Stimulated activated CD8-positive, alpha-beta memory T cell treated with anti-CD3 and anti-CD28 coated beads, Interleukin-15, amount 100 ng/mL, for 48 hours (primary cell): ENCODE measurements at places on chromosomes 7 and 10.
A peak's percentile ranks its signal among the peaks of the same experiment; 100 is the strongest.

DNA sequence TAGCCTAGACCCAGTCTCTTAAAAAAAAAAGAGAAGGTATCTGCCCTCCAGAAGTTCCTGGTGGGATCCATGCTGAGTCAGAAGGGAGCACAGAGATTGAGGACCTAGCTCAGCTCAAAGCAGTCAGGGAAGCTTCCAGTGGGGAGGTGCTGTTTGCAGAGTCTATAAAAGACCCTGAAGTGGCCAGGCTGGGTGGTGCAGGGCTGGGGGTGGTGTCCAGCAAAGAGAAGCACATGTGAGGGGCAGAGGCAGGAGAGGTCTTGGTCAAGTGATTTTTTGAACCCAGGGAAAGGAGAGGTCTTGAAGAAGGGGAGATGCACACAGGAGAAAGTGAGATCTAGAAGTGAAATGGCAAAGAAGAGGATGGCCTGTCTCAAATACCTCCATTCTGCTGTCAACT is 130.4 kb upstream of the PODXL start:
- DNase-seq = no peak

DNA sequence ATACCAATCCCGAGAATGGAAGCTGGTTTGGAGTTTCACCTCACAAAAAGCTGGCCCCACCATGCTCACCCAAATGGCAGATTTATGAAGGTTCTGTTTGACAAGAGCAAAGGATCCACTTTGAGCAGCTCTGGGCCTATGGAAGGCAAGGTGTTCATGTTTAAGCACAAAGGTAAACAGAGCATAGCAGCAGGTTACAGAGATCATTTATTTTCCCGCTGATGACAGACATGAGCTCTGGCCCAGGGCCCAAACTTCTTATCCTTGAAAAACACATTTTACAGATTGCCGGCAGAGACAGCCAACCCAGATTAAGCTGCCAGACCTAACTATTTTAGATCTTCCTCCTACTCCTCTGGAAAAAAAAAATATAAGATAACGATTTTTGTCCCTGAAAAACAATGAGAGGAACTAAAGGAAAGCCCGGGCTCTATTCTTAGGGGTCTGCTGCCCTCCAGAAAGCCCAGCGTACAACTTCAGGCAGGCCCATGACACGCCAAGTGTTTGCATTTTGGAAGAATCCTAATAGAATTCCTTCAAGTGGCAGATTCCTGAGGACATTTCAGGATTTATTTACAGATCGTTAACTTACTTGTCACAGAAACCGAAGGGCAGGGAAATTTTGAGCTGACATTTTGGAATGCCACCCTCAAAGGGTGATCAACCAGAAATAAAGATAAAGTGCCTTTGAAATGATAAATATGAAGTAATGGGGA is 40.0 kb downstream of the SYPL1 start:
- DNase-seq = no peak

- no peak for DNase-seq
These were observed 335.3 kb downstream of the PLXNA4 start for GRCh38 chr7:132240821-132241422.

- DNase-seq = no peak
These were observed 87.1 kb downstream of the DYNC1I1 start for GRCh38 chr7:95859429-95859828.

DNA sequence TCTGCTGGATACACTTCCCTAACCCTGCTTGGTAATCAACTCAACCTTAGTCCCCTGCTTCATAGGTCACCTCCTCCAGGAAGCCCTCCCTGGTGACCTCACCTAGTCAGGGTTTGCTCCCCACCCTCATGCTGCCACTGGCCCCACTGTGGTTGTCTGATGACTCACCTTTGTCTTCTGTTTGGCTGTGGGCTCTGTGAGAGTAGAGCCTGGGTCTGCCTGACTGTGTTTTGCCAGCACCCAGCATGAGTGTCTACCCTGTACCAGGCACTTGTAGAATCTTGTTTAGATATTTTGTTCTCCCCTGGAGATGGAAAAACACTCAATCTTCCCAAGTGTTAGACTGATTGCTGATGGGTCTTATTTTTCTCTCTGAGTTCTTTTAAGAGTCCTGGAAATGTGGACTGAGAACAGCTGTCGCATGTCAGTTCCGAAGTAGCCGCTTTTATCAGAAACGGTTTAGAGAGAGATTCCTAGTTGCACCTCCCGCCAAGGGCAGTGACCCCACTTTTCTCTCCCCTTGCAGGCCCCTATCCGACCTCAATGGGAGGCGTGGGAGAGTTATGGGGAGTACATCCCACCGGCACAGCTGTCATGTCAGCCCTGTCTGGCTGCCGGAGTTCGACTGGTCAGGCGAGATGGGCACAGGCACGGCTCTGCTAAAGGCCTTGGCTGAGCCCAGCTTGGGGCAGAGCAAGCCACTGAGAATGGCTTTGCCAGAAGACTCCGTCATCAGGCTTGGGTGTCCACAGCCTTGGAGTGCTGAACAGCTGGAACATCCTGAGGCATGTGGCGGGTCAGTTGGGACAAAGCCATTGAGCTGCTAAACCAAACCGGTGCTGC is 134.3 kb downstream of the GRK5 start:
- DNase-seq = peak; percentile 57

GRCh38 chr10:102150970-102151773 is 1.0 kb upstream of the NOLC1 start:
- DNase-seq = no peak

DNA sequence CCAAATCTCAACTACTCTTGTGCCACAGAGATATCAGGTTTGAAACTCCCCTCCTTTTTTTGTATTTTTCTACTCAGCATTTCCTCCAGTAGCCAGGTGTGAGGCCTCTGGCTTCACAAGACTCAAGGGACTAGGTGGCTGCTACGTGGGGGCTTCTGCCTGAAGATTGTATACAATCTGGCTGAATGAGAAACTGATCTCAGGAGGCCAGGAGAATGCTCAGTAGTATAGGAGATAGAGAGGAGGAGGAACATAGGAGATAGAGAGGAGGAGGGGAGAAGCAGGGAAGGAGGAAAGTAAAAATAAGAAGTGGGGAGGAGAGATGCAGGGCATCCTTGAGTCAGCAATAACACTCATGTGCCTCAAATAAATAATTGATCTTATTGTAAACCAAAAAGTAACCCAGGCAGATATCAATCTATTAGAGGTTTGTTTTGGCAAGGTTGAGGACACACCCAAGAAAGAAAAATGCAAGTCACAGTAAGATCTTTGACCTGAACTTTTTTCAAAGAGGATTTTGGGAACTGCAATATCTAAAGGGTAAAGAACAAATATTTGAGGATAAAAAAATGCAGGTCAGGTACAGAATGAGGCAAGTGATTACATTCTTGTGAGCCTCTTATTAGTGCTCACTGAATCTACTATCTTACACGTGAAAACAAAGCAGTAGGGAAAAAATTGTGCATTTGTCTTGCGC is 36.8 kb downstream of the AKR1C8 start:
- DNase-seq = no peak

DNA sequence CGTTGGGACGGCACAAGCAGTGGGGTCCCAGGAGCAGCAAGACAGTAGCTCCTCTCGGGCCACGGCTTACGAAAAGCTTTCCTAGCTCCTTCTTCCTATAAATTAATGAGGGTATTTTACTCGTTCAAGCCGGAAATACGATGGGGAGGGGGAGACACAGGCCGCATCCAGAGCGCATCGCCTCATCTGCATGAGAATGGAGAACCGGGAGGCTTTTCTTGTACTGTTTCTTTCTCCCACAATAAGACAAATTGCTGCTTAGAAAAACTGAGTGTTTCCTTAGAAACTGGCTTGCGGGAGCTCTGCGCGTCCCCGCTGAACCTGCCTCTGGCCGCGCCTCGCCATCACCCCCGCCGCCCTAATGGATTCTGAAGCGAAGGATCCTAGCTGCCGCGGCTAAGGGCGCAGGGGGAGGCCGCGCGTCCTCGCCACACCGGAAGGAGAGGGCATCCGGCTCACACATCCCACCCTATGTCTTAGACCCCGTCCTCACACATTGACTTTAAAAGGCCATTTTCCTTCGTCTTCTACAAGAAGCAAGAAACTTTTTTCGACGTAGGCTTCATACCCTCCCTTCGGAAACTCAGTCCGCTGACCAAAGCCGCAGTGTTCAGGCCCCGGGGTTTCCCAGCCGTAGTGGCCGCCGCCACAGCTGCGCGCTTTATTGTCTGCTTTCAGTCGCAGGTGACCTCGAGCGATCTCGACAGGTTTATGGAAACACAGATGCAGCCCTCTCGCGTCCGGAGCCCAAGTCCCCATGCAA is 8.8 kb downstream of the NXPH1 start:
- DNase-seq = no peak

GRCh38 chr7:80467069-80467468 is 44.8 kb downstream of the GNAT3 start:
- DNase-seq = no peak

- DNase-seq = no peak
These were observed 78.7 kb downstream of the ZFAND4 start for GRCh38 chr10:45593938-45594275.

DNA sequence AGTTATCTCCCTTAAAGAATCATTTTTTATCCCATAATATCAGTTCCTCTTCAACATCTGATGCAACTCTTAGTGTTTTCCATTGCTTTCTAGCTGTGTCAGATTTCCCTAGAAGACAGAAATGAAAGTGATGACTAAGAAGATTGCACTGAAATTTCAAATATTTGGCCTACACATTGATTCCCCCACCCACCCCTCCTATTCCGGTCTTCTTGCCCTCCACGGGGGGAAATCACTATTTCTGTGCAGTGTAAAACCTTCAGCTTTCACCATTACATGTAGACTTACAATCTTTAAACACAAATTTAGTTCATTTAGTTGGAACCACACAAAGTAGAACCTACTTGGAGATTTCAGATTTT is 63.7 kb upstream of the IL6 start:
- DNase-seq = no peak

- DNase-seq = no peak
These were observed 20.0 kb downstream of the STRIP2 start for GRCh38 chr7:129454249-129454551.

- no peak for DNase-seq
These were observed 503.7 kb upstream of the FOXK1 start for GRCh38 chr7:4178416-4178815.

DNA sequence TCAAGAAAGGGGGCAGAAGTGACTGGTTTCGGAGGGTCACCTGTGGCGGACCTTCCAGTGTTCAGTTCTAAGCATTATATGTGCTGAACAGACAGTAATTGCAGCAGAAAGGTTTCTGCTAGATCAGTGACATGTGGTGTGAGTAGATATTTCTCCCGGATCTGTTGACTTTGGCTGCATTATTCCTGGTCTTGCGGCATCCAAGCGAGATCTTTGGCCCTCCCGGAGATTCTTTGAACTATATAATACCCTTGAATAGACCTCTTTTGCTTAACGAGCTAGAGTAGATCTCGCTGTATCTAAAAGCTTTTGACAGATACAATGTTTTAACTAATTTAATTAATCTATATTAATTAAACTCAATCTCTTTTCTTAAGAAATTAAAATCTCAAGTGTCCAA is 99.8 kb downstream of the PTN start:
- no peak for DNase-seq

DNA sequence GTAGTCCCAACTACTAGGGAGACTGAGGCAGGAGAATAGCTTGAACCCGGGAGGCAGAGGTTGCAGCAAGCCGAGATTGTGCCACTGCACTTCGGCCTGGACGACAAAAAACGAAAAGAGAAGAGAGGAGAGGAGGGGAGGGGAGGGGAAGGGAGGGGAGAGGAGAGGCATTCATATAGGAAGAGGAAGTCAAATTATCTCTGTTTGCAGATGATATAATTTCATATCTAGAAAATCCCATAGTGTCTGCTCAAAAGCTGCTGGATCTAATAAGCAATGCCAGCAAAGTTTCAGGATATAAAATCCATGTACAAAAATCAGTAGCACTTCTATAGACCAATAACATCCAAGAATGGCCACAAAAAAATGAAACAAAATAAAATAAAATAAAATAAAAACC is 120.3 kb downstream of the LMBR1 start:
- DNase-seq = no peak

GRCh38 chr7:34313289-34313688 is 344.7 kb upstream of the NPSR1 start:
- no peak for DNase-seq

GRCh38 chr7:65216469-65216868 is 157.2 kb upstream of the ZNF92 start:
- DNase-seq = peak; percentile 18
